ENCODE measurements at places on chromosomes 6 and 20. TPM values are rescaled to one million over a fixed set of nuclear protein-coding genes. Genes with fewer than 3 reads are reported as not detected.

DNA sequence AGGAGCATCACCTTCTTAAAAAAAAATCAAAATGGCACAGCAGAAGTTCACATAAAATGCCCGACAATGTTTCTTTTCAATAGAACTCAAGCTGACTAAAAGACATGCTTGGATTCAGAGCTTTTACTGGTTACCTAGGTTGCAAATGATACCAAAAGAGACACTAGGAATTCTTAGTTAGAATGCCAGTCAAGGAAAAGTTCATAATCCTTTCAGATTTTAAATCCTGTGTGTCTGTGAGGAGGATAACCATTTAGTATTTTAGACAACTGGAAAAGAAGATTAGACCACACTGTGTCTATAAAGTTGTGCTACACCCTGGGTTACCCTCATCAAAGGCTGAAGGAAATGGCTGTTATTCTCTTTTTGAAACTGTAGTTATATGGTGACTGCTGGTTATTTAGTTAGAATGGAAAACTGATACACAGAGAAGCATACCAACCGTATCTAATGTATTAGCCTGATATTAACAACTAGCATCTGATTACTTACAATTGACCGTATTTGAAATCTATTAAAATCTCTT is 139.5 kb downstream of the GJA10 start:
- no peak overlapping the region for H3K27ac ChIP-seq
- H3K4me1 ChIP-seq: no peaks in the 10 kb centered on the region
- H3K27me3 ChIP-seq: no peaks in the 10 kb centered on the region
- no peak overlapping the region for H3K4me3 ChIP-seq
- no peak for DNase-seq

DNA sequence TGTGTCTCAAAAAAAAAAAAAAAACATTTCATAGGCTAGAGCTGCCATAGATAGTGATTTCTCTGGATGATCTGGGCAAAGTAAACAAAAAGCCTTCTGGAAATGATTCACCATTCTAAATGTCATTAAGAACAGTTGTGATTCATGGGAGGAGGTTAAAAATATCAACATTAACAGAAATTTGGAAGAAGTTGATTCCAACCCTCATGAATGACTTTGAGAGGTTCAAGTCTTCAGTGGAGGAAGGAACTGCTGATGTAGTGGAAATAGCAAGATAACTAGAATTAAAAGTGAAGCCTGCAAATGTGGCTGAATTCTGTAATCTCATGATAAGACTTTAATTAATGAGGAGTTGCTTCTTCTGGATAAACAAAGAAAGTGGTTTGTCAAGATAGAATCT is 26.8 kb upstream of the MMP24 start:
- no peaks in the 10 kb centered on the region for H3K36me3 ChIP-seq
- peaks cover 16% of the 10 kb centered on the region for H3K4me1 ChIP-seq
- H3K27ac ChIP-seq: 0 out of 2 replicates have a peak overlapping the region, but pooled peaks have one; percentile 18
- H3K27me3 ChIP-seq: no peaks in the 10 kb centered on the region
- DNase-seq: no peak

DNA sequence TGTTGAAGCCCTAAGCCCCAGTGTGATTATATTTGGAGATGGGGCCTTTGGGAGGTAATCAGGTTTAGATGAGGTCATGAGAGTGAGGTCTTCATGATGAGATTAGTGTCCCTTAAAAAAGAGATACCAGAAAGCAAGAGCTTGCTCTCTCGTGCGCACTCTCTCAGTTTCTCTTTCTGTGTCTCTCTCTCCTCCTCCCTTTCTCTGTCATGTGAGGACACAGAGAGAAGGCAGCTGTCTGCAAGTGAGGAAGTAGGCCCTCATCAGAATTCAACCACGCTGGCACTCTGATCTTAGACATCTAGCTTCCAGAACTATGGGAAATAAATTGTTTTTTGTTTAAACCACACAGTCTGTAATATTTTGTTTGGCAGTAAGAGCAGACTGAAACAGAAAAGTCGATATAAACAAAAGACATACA is 180.5 kb downstream of the IBTK start:
- H3K27ac ChIP-seq: no peak overlapping the region
- no peaks in the 10 kb centered on the region for H3K27me3 ChIP-seq
- no peak for DNase-seq
- H3K4me3 ChIP-seq: no peak overlapping the region
- H3K36me3 ChIP-seq: no peaks in the 10 kb centered on the region

GRCh38 chr6:6452002-6452401 is 131.5 kb upstream of the F13A1 start:
- H3K4me1 ChIP-seq: no peaks in the 10 kb centered on the region
- H3K36me3 ChIP-seq: no peaks in the 10 kb centered on the region
- H3K27ac ChIP-seq: no peak overlapping the region
- no peak overlapping the region for H3K4me3 ChIP-seq
- no peak for DNase-seq

DNA sequence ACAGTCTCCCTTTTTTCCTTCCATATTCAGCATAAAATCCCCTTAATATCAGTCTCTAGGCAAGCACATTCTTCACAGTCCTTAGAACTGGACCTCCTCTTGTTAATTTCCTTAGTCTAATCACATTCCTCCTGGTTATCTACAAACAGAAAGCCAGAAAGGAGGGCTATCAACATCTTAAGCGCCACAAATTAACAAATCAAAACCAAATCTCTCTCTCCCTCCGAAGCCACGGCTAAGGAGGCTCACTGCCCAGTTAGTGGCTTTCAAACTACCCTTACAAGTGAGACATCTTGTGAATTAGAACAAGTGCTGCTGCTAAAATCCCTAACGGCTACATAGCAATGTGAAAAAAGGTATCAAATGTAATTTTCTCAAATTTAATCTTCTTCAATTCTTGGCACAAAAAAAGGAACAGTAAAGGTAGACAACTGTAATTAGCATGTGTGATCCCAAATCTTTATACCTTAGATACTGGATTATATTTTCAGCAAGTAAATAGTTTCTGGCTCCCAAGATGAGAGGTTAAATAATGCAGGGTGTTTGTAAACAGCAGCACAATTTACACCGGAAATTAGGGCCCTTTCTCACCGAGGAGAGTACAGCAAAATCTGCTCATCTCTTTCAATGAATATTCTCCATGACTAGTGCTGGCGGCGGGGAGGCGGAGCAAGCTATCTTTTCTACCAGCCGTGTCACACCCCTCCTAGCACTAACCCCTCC is 1.4 kb upstream of the TRIM39 start:
- peaks cover 20% of the 10 kb centered on the region for H3K36me3 ChIP-seq
- no peaks in the 10 kb centered on the region for H3K27me3 ChIP-seq
- DNase-seq: peak; percentile 31
- H3K27ac ChIP-seq: peak overlapping the region; percentile 91
- peak overlapping the region; percentile 95 for H3K4me3 ChIP-seq
- peaks cover 39% of the 10 kb centered on the region for H3K4me1 ChIP-seq

DNA sequence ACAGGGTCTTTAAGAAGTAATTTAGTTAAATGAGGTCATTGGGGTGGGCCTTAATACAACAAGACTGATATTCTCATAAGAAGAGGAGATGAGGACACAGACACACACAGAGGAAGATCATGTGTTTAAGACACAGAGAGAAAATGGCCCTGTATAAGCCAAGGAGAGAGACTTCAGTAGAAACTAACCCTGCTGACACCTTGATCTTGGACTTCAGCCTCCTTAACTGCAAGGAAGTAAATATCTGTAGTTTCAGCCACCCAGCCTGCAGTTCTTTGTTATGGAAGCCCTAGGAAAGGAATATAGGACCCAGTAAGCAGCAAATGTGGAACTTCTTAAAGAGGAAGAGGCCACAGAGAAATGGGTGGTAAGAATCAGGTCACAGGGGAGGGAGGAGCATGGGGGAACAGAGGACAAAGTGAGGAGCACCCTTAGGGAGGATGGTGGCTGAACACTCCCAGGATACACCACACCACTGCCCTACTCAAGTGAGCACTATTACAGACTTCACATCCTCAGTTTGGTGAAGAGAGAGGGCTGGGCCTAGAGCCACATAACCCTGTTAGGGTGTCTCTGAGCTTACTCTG is 762 bp downstream of the SIRPB1 start:
- no peak overlapping the region for H3K27ac ChIP-seq
- no peak overlapping the region for H3K4me3 ChIP-seq
- peaks cover 8% of the 10 kb centered on the region for H3K27me3 ChIP-seq
- H3K36me3 ChIP-seq: no peaks in the 10 kb centered on the region

- no peaks in the 10 kb centered on the region for H3K36me3 ChIP-seq
- DNase-seq: no peak
- no peak overlapping the region for H3K4me3 ChIP-seq
- peaks cover 21% of the 10 kb centered on the region for H3K4me1 ChIP-seq
These were observed 9.3 kb upstream of the KCNK15 start for GRCh38 chr20:44736170-44737021.

DNA sequence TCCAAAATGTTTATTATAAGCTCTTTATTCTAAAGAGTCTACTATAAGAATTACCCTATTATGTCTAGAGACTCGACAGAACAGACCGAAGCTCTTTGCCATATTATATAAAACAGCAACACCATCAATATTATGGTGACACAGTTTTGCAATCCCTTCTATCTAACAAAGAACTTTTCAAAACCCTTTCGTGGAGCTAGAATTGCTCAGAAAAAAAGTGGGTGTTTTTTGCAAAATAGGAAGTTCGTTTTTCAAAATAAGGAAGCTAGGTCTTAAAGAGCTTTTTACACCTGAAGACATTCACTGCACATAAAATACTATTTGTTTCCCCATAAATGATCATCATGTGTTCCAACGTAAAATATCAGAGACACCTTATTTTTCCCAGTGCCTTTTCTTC is 240.0 kb downstream of the FOXC1 start:
- no peak overlapping the region for H3K4me3 ChIP-seq
- no peak overlapping the region for H3K27ac ChIP-seq
- peaks cover 13% of the 10 kb centered on the region for H3K4me1 ChIP-seq

- H3K4me3 ChIP-seq: no peak overlapping the region
- no peaks in the 10 kb centered on the region for H3K4me1 ChIP-seq
These were observed 26.8 kb upstream of the TMEM217 start for GRCh38 chr6:37284781-37285180.

DNA sequence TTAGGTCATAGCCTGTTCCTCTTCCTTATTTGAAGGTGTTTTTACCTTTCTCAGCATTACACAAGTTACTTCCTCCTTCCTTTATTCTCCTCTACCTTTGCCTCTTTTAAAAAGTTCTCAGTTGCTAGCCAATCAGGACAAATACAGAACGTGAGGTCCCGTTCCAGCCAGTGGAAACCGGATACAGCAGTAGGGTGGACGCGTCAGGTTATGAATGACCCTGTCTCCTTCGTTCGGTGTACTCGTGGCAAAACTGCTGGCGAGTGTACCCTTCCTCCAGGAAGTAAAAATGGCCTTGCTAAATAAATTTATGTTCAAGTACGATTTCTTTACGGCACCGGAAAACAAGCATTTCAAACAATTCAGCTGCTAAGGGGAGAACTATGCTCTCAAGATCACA is 77.0 kb upstream of the MLN start:
- 0 out of 2 replicates have a peak, but pooled peaks cover 5% of the 10 kb centered on the region for H3K27me3 ChIP-seq
- H3K27ac ChIP-seq: no peak overlapping the region
- DNase-seq: no peak
- H3K36me3 ChIP-seq: no peaks in the 10 kb centered on the region

GRCh38 chr6:26024651-26025046 is 62.0 kb downstream of the TRIM38 start:
- H3K4me3 ChIP-seq: no peak overlapping the region
- no peaks in the 10 kb centered on the region for H3K36me3 ChIP-seq
- DNase-seq: no peak
- H3K27me3 ChIP-seq: no peaks in the 10 kb centered on the region

GRCh38 chr20:9119776-9120175 is 50.9 kb downstream of the PLCB4 start:
- H3K4me3 ChIP-seq: no peak overlapping the region
- H3K36me3 ChIP-seq: no peaks in the 10 kb centered on the region
- H3K27me3 ChIP-seq: no peaks in the 10 kb centered on the region
- no peaks in the 10 kb centered on the region for H3K4me1 ChIP-seq
- H3K27ac ChIP-seq: no peak overlapping the region
- no peak for DNase-seq

DNA sequence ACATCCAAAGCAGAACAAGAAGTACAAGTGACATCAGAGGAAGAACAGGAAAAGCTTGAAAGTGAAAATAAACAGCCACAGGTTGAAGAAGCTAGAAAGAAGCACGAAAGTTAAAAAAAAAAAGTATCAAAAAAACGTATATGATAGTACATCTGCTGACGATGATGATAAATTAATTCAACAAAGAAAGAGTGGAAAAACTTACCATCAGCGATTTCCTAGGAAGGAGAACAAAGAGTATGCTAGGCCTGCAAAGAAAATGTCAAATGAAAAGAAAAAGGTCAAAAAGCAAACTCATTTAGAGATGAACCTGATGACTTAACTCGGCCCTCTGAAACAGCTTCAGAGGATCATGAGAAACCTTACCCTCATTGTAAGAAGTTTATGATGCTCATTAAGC is 3.7 kb downstream of the SAYSD1 start:
- H3K27me3 ChIP-seq: no peaks in the 10 kb centered on the region
- no peak overlapping the region for H3K4me3 ChIP-seq
- H3K4me1 ChIP-seq: peaks cover 11% of the 10 kb centered on the region
- H3K36me3 ChIP-seq: 0 out of 2 replicates have a peak, but pooled peaks cover 3% of the 10 kb centered on the region
- no peak overlapping the region for H3K27ac ChIP-seq

GRCh38 chr6:106085984-106086813 is at the start of gene PRDM1:
Gene PRDM1, plus strand, starts transcription at chr6:106086336. Its CDS starts 218 bp downstream, at chr6:106086554.
- DNase-seq: peak; percentile 70
- no peaks in the 10 kb centered on the region for H3K36me3 ChIP-seq

DNA sequence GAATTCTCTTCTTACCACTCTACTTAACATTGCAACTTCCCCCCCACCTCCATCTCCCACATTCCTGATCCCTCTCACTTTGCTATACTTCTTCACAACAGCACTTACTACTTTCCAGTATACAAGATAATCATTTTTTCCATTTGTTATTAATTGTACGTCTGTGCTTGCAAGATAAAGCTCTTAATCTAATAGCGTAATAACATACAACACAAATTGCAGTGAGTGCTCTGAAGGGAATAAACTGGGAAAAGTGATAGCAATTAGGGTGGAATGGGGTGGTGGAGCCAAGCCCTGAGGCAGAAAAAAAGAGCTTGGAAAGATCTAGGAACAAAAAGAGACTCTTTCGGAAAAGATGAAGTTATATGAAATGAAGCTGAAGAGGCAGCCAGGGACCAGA is 8.5 kb downstream of the CGAS start:
- H3K27ac ChIP-seq: no peak overlapping the region
- H3K4me1 ChIP-seq: no peaks in the 10 kb centered on the region
- DNase-seq: no peak
- H3K4me3 ChIP-seq: no peak overlapping the region
- H3K27me3 ChIP-seq: peaks cover 8% of the 10 kb centered on the region
- H3K36me3 ChIP-seq: no peaks in the 10 kb centered on the region

GRCh38 chr6:5524110-5524509 is 262.8 kb downstream of the FARS2 start:
- no peak for DNase-seq
- H3K4me3 ChIP-seq: no peak overlapping the region
- H3K36me3 ChIP-seq: no peaks in the 10 kb centered on the region
- no peak overlapping the region for H3K27ac ChIP-seq

GRCh38 chr20:44618318-44618731 is 33.2 kb downstream of the ADA start:
- H3K27ac ChIP-seq: no peak overlapping the region
- H3K4me3 ChIP-seq: no peak overlapping the region
- no peak for DNase-seq

The PTGIS gene
- not detected for total RNA-seq

The TENT5A gene
- 12.0 TPM for total RNA-seq

The NKX2-4 gene
- total RNA-seq: 21.4 TPM

The EDN3 gene
- not detected for total RNA-seq

The TMEM200A gene
- total RNA-seq: 6.4 TPM

The BMP5 gene
- 1.6 TPM for total RNA-seq

The SAPCD1 gene
- 1.4 TPM for total RNA-seq

The MCCD1 gene
- total RNA-seq: not detected

The DEFB124 gene
- not detected for total RNA-seq

The THBS2 gene
- not detected for total RNA-seq

The GLP1R gene
- not detected for total RNA-seq

The SALL4 gene
- total RNA-seq: 0.79 TPM

The HMGN4 gene
- 110 TPM for total RNA-seq
